ENCODE measurements at places on chromosomes 2 and 18.

DNA sequence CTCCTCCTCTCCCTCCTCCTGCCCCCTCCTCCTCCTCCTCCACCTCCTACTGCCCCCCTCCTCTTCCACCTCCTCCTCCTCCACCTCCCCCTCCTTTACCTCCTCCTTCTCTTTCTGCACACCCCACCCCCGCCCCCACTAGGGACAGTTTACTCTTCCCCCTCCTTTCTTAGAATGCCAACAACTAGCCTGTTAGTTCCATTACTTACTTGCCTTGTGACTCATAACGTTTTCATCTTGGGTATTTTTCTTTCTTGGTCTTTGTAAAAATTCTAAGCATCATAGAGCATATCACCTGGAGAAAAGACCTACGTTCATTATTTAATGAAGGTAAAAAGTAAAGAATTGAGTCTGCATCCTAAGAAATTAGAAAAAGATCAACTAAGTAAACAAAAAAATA lies 165.3 kb downstream of the NEDD4L start:
- DNase-seq: no peak

DNA sequence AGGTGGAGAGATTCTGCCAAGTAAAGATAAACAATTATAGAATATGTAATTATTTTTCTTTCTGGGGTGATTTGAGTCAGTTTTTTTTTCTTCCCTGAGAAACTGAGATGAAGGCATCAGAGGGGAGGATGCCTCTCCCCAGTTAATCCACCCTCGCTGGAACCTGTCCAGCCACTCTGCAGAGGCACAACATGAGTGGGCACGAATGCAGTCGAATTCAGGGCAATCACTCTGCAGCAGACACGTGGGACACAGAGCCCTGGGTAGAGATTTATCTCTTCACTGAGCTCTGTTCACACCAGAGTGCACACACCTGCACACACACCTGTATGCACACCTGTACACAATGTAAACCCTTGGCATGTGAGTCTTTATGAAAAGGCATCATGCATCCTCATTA lies 154.2 kb downstream of the DCDC2C start:
- no peak for DNase-seq

DNA sequence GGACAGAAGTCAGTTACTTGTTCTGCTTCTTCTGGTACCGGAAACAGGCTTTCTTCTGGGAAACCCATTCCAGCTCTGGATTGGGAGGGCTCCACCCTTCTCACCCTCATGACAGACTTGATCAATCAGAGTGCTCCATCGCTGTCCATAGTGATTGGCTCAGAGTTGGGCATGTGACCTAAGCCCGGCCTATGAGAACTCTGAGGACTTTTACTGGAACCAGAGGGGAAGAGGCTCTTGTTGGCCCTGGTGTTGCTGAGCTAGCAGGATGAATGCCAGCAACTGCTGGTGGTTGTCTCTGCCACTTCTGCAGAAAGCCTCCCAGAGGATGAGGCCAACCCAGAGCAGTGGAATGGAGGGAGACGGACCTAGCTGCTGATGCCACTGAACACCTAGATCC lies 33.3 kb downstream of the TMEM37 start:
- no peak for DNase-seq

DNA sequence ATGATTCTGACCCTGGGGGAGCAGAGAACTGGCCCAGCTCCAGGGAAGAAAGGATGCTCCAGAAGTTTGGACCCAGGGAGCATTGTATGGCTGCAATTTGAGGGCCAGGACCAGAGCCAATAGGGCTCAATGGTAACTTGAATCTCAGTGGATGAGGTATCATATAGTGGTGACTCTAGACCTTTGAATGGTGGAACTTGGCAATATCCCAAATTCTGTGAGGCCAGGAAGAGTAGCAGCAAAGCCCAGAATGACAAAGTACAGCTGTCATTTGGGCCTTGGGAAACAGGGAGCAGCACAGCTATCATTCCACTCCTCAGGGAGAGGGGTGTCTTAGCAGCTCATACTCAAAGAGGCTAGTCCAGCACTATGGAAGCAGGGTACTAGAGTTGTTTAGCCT lies 332.9 kb upstream of the RBMS1 start:
- DNase-seq: no peak

GRCh38 chr18:42632801-42633200 lies 482.7 kb downstream of the RIT2 start:
- DNase-seq: no peak
